T-helper 9 cell (primary cell): ENCODE measurements at places on chromosomes 5 and 9.

- DNase-seq: no peak
Measured at GRCh38 chr5:132044207-132044606, 16.2 kb upstream of the IL3 start.

DNA sequence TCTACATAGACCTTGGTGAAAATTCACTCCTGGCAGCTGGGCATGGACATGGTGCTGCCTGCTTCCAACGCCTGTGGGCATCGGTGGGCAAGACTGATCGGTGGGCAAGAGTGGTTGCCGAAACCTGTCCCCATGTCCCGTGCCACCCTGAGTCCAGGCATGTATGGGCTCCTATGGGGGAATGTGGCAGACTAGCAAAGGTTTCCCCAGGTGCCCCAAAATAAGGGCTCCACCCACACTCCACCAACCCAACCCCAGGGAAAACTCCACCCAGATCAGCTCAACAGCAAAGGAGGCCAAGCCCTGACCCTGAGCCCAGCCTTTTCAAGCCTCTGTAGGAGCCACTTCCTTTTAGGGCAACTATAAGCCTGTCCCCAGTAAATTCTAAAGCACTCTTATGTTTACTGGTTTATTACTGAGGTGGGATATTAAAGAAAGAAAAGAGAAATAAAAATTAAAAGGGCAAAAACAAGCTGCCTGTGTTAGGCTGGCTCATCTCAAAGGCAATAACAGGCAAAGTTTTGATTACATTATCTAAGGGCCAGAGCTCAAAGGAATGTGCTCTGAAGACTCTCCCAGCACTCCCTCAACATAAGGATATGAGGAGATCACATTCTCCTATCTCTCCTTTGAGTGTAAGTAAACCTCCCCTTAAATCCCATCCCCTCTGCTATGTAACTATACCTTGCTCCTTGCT lies 8.9 kb upstream of the SPATA31E1 start:
- DNase-seq: no peak

DNA sequence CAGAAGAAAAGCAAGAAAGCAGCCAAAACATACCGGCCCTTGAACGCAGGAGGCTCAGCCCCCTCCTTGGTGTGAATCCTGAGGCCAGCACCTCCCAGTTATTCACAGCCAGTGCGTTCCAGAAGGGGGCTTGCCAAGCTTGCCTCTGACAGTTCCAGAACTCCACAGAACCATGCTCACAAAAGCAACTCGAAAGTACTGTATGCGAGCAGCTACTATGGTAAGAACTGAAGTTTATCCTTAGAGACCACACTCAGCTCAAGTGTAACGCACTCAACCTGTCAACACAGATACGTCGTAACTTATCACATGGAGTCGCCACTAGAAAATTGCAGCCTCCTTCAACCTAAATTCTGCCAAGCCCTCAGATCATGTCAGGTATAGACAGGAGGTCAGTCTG lies 1.4 kb downstream of the UBAC1 start:
- DNase-seq: no peak

- DNase-seq: no peak
Measured at GRCh38 chr5:53487436-53487835, 7.0 kb downstream of the FST start.

- no peak for DNase-seq
Measured at GRCh38 chr9:77896269-77896937, 135.2 kb downstream of the GNAQ start.

GRCh38 chr5:166086568-166086967 lies 2204.9 kb upstream of the WWC1 start:
- no peak for DNase-seq
